ENCODE measurements at places on chromosomes 6 and 20. TPM values are rescaled to one million over a fixed set of nuclear protein-coding genes. Genes with fewer than 3 reads are reported as not detected.

DNA sequence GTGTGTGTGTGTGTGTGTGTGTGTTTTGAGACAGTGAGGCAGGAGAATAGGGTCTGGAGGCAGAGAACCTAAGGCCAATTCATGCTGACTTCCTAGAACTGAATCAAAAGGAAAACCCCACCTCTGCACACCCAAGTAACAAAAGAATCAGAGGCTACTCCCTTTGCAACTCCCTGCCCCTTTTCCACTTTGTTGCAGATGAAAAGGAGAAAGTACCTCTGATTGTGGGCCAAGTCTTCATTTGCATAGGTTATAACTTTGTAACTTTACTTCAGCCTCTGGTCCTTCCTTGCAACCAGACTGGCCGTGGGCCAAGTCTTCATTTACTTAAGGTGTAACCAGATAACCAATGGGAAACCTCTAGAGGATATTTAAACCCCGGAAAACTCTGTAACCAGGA is 168.8 kb downstream of the EYA2 start:
- no peak for DNase-seq

RAB23 gene
- 1.2 TPM for total RNA-seq

SRSF3 gene
- 404 TPM for total RNA-seq

- DNase-seq = no peak
Measured at GRCh38 chr6:150604467-150604866, 4.8 kb downstream of the PLEKHG1 start.

Measured in activated CD8-positive, alpha-beta T cell treated with anti-CD3 and anti-CD28 coated beads for 36 hours (primary cell).